Epithelial cell of esophagus (primary cell): ENCODE measurements at places on chromosomes 7 and 10.

DNA sequence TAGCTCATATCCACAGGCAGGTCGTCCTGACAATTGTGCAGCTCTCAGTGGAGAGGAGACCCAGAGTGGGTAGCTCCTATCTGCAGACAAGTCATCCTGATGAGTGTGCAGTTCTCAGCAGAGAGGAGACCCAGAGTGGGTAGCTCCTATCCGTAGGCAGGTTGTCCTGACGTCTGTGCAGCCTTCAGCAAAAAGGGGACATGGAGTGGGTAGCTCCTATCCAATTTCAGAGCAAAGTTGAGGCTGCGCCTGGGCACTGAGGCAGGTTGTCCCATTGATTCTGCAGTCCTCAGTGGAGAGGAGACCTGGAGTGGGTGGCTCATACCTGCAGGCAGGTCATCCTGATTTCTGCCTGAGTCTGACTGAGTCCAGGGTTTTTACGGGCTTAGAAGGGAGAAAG lies 111.8 kb downstream of the HPSE2 start:
- no peak for DNase-seq

DNA sequence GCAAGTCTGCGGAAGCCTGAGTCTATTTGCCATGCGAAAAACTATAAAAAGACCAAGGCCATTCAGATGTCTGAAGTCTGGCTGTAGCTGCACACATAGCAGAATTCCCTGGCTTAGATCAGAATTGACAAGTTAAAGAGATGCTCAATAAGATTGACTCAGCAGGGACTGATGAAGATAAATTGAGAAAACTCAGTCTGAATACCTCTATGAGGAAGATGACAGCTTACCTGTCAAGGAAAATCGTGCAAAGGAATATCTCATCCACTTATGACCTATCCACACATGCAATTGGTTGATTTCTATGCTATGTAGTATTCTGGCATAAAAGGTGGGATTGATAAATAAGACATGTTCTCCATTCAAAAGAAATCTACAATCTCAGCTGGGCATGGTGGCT lies 288.6 kb downstream of the BAMBI start:
- no peak for DNase-seq

DNA sequence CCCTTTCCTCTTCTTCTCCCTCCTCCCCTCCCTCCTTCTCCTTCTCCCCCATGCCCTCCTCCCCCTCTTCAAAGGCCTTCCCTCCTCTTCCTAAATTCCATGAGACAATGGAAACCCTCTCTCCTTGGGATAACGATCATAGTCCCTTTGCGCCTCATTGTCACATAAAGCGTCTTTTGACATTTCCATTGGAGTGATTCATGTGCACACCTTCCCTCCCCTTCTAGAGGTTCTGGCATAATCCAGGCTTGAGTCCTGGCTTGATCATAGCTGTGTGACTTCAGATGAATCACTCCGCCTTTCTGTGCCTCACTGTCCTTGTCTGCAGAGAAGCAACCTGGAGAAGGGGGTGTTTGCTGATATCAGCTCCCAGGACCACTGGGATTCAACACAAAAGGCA lies 204.2 kb downstream of the TNS3 start:
- peak; percentile 56 for DNase-seq

DNA sequence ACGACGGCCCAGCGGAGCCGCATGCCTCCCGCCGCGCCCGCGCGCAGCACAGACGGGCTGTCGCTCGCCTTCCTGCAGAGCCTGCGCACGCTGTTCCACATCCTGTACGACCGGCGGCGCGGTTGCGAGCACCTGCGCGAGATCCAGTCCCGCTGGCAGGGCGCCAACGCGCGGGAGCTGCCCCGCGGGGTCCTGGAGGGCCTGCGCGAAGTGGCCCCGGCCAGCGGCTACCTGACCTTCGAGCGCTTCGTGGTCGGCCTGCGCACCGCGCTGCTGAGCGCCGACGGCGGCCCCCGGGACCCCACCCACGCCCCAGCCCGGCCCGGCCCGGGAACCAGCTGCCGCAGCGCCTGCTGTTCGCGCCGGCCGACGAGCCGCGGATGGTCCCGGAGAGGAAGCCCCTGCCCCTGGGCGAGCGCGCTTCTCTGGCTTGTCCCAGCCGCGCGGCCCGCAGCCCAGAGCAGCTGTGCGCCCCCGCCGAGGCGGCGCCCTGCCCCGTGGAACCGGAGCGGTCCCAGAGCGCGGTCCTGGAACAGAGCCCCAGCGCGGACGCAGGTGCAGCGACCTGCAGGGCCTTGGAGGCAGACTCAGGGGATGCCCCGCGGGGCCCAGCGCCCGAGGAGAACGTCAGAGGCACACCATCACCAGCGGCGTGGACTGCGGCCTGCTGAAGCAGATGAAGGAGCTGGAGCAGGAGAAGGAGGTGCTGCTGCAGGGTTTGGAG lies 25.3 kb upstream of the ZNF716 start:
- DNase-seq, result no peak

GRCh38 chr10:118827053-118827452 lies 72.3 kb upstream of the CACUL1 start:
- no peak for DNase-seq

DNA sequence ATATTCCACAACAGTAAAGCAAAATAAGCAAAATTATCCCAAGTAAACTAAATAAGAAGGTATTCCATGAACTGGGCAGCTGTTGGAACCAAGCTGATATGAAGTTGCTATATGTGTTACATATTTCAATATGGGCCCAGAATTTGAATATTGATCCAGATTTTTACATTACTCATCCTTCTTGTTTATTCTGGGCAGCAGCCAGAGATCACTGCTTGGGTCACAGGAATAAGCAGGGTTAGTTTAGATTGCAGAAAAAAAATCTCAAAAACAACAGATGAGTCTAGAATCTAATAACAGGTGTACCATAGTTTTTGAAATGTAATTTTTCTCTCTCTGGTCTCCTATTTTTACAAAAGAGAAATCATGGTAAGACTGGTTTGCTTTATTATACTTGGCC lies 171.5 kb upstream of the NAMPT start:
- DNase-seq, result no peak

- no peak for DNase-seq
Observed at GRCh38 chr7:131581241-131582051, 25.0 kb upstream of the PODXL start.

DNA sequence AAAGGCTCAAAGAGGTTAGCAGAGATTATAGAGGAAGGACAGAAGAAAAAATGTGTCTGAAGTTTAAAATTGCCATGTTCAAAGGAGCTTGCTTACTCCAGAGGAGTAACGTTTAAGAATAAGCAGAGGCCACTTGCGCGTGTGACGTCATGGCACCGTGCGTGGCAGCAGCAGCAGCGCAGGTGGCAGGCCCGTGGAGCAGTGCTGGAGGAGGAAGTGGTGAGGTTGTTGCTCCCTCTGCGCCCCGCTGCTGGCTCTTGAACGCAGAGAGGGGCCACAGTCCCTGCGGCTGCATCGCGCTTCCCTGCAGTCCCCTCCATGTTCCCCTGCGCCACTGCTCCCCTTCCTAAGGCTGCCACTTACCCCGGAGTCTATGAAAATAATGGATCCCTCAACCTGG lies 37.5 kb downstream of the GDI2 start:
- DNase-seq, result no peak

DNA sequence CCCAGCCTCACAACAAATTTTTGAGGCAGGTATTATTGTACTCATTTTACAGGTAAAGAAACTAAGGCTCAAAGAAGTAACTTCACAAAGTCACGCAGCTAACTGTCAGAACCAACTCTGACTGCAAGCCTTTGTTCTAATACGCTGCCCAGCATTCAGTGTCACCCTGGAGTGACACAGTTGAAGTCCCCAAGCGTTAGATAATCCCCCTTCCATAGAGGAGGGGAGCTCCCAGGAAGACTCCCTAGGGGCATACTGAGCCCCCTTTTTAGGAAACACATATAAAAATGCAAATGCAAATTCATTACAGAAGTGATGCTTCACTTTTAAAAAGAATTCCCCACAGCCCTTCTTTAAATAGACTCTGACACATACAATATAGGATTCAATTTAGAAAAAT lies 101.0 kb upstream of the MACROH2A2 start:
- no peak for DNase-seq

GRCh38 chr10:59047957-59048618 lies 128.4 kb upstream of the PHYHIPL start:
- DNase-seq, result no peak

DNA sequence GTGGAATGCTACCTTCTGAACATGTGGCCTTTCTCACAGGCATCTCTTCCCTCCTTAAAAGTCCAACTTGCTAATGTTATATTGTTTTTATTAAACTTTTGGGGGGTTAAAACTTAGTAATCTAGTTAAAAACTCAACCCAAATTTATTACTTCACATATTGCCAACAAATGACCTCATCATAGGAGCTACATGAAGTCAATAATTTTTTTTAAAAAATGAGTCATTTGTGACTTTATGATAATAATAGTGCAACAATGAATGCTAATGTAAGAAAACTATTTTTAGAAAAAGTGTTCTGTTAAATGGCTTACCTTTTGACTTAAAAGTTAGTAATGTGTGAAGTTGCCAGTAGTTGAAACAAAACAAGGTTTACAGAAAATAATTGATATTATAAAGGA lies 325.9 kb upstream of the FZD1 start:
- no peak for DNase-seq

- no peak for DNase-seq
Observed at GRCh38 chr7:132508724-132509353, 67.4 kb downstream of the PLXNA4 start.

DNA sequence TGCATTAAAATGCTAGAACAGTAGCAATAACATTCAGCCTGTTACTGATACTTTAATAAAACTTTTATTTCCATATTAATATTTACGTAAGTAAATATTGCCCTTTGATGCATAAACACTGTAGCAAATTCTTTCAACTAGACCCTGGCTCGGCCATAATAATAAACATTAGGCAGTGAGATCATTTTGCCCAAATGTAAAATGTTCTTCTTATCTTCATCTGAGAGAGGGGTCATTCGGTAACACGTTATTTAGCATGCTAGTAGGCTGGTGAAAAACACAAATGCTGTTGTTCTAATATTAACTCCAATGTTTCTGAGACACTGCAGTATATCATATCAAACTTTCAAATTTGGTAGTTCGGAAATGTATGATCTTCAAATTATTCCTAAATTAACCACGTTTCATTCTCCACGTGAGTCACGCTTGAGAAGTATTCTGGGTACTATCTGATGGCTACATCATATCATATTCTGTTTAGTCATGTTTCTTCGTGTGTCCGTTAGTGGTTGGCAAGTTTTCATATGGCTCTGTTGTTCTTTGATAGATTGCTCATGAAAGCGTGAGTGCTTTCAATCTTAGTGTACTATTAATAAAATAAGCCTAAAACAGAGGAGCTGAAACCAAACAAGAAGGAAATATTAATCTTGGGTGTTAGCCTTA lies 145.8 kb downstream of the NSUN6 start:
- DNase-seq, result no peak

DNA sequence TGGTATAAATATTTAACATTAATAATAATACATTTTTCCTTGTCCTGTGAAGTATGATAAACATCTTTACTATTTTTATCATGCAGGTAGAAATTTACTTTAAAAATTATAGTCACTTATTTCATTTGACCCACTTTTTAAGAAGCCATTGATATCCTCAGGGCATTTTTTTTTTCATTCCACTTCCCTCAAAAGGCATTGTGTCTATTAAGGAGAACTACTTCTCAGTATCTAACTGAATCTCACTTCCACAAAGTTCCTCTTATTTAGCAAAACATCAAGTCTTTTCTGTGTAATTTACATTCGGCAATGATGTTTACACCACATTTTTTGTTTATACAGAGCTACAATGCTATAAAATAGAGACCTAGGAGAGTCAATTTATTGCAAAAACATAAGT lies 388.2 kb upstream of the AKR1E2 start:
- DNase-seq, result no peak

DNA sequence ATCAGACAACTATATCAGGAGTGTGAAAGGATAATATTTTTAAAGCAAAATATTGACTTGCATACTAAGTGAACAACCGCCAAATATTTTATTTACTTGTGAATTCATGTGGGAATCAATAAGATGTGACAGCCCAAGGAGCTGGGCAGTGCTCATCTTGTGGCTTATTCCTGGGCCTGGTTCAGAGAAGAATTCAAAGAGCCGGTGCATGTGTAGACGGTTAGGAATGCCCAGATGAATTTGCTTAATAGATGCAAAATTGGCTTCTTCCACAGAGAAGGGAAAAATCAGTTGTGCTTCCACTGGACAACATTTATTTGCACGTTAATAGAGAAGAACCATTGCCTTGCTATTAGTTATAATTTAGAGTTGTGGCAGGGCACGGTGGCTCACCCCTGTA lies 4.4 kb downstream of the MYL7 start:
- no peak for DNase-seq

GRCh38 chr7:108094346-108094745 lies 35.8 kb downstream of the LAMB4 start:
- DNase-seq, result no peak

GRCh38 chr10:81953420-81953819 lies 78.4 kb downstream of the NRG3 start:
- DNase-seq, result no peak

GRCh38 chr7:151068069-151068773 lies 8.8 kb downstream of the SLC4A2 start:
- DNase-seq, result no peak

GRCh38 chr7:64509583-64509982 lies 53.3 kb downstream of the ZNF680 start:
- no peak for DNase-seq

DNA sequence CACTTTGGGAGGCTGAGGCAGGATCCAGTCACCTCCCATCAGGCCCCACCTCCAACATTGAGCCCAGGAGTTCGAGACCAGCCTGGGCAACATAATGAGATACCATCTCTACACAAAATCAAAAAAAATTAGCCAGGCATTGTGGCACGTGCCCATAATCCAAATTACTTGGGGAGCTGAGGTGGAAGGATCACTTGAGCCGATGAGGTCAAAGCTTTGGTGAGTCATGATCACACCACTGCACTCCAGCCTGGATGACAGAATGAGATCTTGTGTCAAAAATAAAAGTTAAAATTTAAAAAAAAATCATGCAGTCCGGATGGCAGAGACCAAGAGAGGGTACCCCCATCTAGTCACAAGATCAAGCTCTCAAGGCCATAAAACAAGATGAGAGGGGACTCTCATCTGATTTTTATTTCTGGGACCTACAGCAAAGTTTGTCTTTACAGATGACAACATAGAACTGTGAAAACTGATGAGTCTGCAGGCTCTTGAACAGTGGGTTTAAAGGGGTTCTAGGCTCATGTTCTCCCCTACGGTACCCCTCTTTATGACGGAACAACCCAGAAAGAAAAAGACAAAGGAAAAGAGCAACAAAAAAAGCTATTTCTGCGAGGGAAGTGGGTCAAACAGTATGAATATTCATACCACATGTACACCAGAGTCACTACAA lies 28.9 kb upstream of the CREB3L2 start:
- peak; percentile 18 for DNase-seq

- DNase-seq, result peak; percentile 54
Observed at GRCh38 chr7:44461387-44461786, 29.1 kb downstream of the NUDCD3 start.

GRCh38 chr10:6299743-6300105 lies 97.0 kb downstream of the PFKFB3 start:
- no peak for DNase-seq

GRCh38 chr7:66539264-66539623 lies 89.4 kb upstream of the KCTD7 start:
- no peak for DNase-seq

GRCh38 chr10:96275685-96276418 lies 4.5 kb upstream of the BLNK start:
- DNase-seq, result peak; percentile 58

GRCh38 chr7:114710499-114710898 lies 211.4 kb upstream of the MDFIC start:
- peak; percentile 14 for DNase-seq

GRCh38 chr10:30058570-30059132 lies 735 bp downstream of the JCAD start:
- no peak for DNase-seq
